ENCODE measurements at places on chromosomes 6 and 20.

- DNase-seq, result no peak
Observed at GRCh38 chr6:137490006-137490905, 3.9 kb downstream of the OLIG3 start.

GRCh38 chr20:32829311-32830005, 9.7 kb downstream of the MAPRE1 start:
- no peak for DNase-seq

DNA sequence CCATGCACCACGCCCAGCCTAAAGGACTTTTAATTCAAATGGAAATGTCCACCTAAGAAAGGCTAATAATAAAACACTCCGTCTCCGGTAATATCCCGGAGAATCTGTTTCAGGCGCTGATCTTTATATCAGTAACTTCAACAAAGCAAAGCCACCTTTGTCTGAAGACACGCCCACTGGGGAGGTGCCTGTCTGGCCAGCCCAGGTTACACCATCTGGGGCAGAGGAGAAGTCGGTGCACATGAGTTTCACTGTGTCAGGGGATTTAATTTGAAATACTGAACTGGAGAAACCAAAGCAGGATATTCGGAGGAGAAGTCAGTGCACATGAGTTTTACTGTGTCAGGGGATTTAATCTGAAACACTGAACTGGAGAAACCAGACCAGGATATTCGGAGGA, 9.4 kb downstream of the SERPINB6 start:
- DNase-seq, result no peak

- DNase-seq, result no peak
Observed at GRCh38 chr6:39876111-39876510, 58.2 kb downstream of the MOCS1 start.

DNA sequence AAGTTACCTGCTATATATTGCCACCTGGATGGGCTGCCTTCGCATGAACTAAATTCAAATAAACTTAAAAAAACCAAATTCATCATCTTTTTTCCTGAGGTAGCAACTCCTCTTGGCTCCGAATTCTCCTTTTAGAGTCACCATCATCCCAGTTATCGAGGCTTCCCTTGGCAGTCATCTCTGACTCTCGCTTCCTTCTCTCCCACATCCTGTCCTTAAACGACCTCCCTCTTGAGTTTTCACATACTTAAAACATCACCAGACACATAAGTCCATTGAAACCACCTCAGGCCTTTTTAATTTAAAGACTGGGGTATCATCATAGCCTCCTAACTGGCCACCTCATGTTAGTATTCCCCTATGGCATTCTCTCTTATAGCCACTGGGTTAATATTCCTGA, 296.1 kb upstream of the FLRT3 start:
- no peak for DNase-seq

DNA sequence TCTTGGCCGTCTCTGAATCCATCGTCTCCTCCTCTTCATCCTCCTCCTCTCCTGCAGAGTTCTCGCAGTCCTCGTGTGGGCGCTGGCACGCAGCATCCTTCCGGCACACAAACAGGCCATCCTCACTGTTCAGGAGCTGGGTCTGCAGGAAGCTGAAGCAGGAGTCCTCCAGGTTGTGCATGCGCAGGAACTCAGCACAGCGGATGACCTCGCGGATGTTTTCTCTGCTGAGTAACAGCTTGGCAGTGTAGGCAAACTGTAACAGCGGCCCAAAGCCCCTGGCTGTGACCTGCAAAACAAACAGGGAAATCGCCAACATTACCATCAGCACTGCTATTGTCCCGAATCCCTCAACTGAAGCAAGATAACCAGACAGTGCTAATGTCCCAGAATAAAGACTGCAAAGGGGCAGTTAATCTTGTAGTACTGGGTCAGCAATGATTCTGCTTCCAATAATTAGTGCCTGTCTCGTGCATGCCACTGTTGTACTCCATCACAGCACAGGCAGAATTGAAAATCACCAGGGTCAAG, 57.4 kb downstream of the GJA10 start:
- no peak for DNase-seq
